ENCODE measurements at places on chromosomes 5 and 9. TPM values are rescaled to one million over a fixed set of nuclear protein-coding genes. Genes with fewer than 3 reads are reported as not detected.
A peak's percentile ranks its signal among the peaks of the same experiment; 100 is the strongest.

GRCh38 chr9:123263227-123263626 is 5.2 kb downstream of the STRBP start:
- no peak for DNase-seq

DNA sequence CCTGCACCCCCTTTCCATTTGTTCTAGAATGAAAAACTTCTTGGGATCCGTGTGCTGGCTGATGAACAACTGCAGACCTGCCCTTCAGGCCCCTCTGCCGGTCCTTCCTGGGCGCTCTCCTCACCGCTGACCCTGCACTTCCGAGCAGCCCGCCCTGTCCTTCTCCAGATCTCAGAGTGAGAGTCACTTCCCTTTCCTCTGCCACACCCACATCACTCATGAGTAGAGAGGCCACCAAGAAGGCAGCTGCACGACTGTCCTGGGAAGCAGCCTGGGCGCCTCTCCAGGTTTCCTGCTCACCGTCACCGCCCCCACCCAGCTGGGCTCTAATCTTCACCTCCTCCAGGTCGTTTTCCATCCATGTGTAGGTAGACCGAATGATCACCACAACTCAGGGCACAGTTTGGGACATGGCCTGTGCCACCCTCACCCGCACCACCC is 35.0 kb upstream of the NSMF start:
- DNase-seq = no peak

DNA sequence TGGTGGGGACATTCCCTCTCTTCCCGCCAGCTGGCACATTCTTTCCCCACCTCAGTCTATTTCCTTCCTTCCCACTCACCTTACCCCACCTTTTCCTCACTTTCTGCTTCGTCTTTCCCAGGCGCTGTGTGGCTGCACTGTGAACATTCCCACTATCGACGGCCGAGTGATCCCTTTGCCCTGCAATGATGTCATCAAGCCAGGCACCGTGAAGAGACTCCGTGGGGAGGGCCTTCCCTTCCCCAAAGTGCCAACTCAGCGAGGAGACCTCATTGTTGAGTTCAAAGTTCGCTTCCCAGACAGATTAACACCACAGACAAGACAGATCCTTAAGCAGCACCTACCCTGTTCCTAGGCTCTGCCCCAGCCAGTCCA is 7.3 kb downstream of the DNAJB5 start:
- peak; percentile 66 for DNase-seq

DNA sequence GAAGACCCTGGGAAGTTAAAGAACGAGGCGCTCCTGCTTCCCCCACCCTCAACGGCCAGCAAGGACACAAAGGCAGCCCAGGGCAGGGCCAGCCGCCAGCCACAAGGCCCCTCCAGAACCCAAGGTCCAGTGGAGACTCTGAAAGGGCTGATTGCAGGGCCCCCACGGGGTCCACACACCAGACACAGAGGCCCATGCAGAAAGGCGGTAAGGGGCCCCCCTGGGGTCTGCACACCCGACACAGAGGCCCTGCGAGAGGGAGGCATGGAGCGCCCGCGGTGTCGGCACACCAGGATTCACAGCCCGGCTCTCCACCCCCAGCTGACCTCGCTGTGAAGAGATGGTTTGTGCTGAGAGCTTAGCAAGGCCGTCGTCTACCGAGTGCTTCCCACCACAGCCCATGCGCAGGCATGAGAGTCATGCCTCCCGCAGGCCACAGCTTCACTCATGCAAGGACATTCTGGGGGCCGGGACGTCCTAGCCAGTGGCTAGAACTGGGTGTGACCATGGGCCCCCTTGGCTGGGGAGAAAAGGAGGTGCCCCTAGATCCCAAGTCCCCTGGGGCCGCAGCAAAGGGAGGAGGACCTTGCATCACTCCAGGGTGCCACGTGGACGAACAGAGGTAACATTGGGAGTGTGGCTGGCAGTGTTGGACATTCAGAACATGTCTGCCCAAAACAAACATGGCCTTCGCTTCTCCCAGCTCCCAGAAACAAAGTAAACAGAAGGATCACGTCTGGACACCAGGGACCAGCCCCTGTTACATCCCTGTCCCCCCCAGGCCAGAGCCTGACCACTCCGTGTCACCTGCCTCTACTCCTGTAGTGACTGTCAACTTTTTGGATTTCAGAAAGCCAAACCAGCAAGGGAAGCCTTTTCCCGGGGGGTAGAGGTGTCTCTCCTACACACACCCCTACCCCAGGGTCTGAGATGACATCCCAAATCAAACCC is 9.8 kb downstream of the BRD3 start:
- no peak for DNase-seq

- DNase-seq = no peak
Observed at GRCh38 chr5:150836703-150837102, 9.6 kb upstream of the IRGM start.

GRCh38 chr5:133063965-133064364 is 12.2 kb downstream of the HSPA4 start:
- DNase-seq = no peak

DNA sequence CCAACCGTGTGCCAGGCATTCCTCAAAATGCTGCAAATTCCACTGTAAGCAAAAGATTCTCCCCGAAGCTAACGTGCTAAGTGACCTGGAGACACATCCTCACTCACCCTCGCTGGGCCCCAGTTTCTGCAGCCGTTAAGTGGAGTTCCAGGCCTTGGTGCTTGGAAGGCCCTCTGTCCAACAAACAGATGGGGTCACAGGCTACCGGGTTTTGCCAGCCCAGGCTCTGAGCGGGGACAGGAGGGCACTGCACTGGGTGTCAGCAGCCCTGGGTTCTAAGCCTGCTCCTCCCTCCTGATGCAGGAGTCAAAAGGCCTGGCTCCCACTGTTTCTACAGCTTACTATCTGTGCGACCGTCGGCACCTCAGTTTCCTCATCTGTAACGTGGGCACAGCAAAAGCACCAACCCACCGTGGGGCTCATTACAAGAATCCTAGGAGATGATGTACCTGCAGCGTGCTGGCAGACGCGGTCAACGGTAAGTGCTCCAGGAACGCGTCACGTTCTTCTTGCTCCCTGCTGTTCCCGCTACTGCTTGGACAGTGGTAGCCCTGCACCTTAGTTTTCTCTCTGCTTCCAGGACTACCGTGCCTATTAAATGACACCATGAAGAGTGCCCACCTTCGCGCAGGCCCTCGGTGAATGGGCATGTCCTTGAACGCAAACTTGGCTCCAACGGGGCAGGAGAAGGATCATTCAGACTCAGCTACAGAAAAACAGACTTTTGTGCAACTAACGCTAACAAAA is 84.8 kb downstream of the ADAMTS2 start:
- no peak for DNase-seq

- no peak for DNase-seq
Observed at GRCh38 chr5:138651767-138652117, 76.5 kb upstream of the HSPA9 start.

- no peak for DNase-seq
Observed at GRCh38 chr5:153632748-153633290, 142.3 kb downstream of the GRIA1 start.

DNA sequence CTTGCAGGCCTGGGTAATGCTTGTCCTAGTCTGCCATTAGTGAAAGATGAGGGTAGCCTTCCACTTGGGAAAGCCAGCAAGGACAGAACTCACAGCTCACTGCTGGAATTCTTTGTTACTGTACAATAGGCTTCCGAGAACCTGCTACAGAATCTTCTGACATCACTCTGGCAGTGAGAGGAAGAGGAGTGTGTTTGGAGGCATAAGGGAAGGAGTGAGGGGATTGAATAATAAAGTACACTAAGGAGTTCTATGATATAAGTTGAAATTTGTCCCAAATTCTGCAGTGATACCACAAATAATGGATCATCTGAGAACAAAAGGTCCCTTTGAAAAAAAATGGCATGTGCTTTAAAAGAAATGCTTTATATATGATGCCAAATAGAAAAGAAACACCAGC is at the start of gene SPATA9:
SPATA9 (minus strand) TSS at position 101 of the 400 bp plus-strand sequence. CDS start 137 bp downstream, outside the sequence.
- DNase-seq = no peak

GRCh38 chr5:75049456-75050351 is 2.7 kb downstream of the GCNT4 start:
- peak; percentile 67 for DNase-seq

DNA sequence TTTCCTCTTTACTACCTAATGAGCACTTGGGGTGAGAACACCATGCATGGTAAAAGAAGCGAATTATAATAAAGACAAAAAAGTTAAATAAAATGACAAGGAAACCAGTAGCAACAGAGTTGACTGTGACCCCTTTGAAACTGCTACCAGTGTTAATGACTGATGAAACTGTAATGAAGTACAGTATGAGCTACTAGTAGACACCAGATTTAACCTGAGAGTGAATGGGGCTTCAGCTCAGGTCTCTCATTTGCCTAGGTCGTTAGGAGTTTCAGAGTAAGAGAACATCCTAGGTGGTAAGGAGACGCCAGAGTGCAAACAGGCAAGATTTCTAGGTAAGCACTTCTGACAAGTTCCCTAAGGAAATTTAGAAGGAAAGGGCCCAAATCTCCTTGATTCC is 346.4 kb downstream of the BNC2 start:
- no peak for DNase-seq

DNA sequence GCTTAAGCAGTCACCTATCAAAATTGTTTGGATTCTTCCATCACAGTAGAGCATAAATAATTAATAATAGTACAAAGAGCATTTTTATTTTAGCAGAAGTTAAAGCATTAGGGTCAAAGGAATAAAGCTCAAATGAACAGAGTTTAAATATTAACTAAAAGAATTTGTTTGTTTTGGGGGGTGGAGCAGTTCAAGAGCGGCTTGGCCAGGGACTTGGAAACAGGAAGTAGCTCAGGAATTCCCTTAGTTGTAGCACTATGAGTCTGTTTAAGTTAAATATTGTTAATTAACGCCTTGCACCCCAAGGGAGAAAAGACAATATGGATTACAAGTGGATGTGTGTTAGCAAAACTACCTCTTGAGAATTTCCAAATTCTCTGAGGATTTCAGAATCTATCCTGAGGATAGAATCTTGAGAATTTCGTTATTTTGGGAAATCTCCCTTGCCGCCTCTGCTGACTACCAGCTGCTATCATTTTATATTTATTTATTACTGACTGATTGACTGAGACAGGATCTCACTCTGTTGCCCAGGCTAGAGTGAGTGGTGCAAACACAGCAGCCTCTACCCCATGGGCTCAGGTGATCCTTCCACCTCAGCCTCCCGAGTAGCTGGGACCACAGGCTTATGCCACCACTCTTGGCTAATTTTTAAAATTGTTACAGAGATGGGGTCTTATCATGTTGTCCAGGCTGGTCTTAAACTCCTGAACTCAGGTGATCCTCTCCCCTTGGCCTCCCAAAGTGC is 96.7 kb upstream of the CHD1 start:
- peak; percentile 30 for DNase-seq

DNA sequence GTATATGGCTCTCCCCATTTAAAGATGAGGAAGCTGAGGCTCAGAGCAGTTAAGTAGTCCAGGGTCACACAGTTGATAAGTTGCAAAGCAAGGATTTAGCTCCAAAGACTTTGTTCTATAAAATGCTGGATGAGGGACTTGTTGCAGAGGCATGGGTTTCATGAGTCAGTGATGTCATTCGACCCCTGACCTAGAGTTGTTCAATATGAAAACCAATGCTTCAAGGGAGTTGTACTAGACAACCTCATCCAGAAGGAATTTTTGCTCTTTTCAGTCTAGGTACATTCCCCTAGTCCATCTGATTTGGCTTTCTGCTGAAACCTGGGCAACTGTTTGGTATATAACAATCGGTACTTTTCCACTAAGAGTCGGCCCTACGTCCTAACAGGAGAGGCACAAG is 550.4 kb downstream of the EBF1 start:
- no peak for DNase-seq

DNA sequence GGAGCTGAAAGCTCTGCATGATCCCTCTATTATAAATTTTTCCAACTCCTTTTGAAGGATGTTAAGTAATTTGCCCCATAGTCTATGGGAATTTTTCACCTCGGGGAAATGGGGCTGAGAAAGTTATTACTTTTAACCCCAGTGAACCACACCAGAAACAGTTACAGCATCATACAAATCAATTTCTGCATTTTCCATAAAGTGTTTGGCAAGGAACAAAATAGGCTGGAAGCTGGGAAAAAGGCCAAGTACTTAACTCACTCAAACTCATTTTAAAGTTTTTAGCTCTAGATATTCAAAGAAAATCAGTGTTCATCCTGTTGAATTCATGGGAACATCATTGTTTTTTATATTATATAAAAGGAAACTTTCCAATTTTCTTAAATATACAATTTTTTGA is 160.9 kb downstream of the SH3GL2 start:
- DNase-seq = no peak

GRCh38 chr9:88219601-88220000 is 81.3 kb upstream of the SPATA31C2 start:
- no peak for DNase-seq

- no peak for DNase-seq
Observed at GRCh38 chr5:16612007-16612406, 4.8 kb downstream of the RETREG1 start.

DNA sequence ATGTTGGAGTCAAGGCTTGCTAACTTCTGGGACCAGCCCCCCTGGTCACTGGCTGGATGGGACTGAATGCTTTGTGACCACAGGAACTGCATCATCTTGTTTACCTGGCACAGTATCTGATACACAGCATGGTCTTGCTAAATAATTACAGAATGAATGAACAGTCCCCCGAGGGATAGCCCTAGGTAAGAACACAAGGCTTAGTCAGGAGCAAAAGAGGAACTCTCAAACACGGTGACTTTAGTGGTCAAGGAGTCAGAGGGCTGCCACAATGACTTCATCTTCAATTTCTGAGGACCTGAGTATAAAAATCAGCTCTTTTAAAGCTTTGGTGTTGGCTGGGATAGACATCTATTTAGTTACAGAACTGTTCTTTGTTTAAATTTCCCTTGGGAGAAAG is 15.1 kb upstream of the CXCL14 start:
- DNase-seq = no peak

DNA sequence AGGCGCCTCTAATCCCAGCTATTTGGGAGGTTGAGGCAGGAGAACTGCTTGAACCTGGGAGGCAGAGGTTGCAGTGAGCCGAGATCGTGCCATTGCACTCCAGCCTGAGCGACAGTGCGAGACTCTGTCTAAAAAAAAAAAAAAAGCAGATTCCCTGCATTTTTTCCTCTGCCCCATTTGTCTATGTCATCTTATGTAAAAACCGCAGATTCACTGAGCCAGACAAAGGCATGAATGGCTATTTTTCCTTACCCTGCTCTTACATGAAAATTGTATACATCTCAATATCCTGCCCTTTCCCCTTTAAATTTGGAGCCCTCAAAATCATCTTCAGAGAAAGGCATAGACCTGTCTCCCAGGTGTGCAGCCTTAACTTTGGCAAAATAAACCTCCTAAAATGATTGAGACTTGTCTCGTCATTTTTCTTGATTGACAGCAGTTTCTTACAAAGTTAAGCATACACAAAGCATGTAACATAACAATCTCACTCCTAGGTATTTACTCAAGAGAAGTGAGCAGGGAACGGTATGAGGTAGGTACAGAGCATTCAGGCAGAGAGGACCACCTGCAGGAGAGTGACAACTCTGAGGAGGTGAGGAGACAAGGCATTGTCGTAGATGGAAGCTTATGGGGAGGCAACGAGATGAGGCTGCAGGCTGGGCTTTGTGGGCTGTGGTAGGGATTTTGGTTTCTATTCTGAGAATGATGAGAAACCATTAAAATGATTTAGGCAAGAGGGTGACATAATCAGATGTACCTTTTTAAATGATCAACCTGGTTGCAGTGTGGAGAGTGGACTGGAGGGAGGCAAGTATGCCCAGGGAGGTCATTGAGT is 65.7 kb upstream of the IL6ST start:
- DNase-seq = no peak

The MARVELD2 gene
- total RNA-seq = 47.1 TPM

The SLC27A6 gene
- total RNA-seq = 0.60 TPM

The PALM2AKAP2 gene
- 10.1 TPM for total RNA-seq

The TTC39B gene
- 30.2 TPM for total RNA-seq

The TRIP13 gene
- total RNA-seq = 0.92 TPM

The SLC6A3 gene
- total RNA-seq = 0.23 TPM

The EXOSC2 gene
- 19.0 TPM for total RNA-seq

The GPR151 gene
- total RNA-seq = not detected

The KIF20A gene
- total RNA-seq = 1.5 TPM

The CCNG1 gene
- 173 TPM for total RNA-seq

The CCL21 gene
- 30.2 TPM for total RNA-seq

Measured in mucosa of gallbladder (tissue), 1 donor.